ENCODE measurements at places on chromosomes 5 and 9.
A peak's percentile ranks its signal among the peaks of the same experiment; 100 is the strongest.

DNA sequence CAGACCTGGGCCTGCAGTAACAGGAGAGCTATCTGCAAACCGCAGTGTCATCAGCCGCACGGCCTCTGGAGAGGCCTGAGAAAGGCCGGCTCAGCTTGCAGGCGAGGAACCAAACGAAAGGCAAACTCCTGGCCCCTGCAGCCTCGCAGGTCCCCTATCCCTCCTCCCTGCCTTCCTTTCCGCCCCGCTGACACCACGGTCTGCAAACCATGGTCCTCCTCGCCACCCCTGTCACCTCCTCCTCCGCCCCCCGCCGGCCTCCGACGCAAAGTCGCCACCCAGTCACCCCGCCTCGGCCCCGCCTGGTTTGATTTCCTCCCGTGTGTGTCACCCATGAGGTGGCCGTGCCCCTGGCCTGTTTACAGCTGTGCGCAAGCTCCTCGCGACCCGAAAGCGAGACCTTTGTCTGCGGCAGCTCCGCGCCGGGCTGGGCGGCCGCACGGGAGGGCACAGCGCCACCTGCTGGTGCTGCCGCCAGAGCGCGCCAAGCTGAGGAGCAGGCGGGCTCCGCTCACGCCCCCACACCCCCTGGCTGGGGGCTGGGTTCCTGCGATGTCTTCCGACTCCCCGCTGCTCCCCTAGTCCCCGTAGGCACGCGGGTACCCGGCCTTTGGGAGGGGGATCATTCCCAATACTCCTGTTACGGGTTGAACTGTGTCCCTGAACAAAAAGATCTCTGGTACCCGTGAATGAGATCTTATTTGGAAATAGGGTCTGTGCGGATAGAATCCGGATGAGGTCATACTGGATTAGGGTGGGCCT is 19.4 kb downstream of the GBGT1 start:
- peak; percentile 88 for DNase-seq

- DNase-seq: no peak
Measured at GRCh38 chr9:109812818-109813281, 32.9 kb downstream of the PALM2AKAP2 start.

DNA sequence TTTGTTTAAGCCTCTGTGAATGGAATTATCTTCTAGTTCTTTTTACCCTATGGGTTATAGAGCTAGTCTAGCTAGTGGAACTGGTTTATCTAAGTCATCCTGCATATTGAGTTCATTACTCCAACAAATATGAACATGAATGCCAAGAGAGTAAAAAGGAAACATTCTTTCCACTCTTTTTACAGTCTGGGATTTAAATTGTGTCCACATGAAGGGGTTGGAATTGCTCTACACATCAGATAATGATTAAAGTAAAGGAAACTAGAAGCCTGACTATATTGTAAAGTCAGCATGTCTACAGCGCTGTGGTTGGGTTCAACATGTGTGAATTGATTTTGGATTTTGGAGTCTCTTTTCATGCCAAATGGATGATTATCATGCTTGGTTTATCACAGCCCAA is 173.1 kb downstream of the CCDC171 start:
- no peak for DNase-seq

- DNase-seq: peak; percentile 55
Measured at GRCh38 chr9:2157277-2158110, 142.3 kb downstream of the SMARCA2 start.

GRCh38 chr5:101035425-101035824 is 132.3 kb upstream of the ST8SIA4 start:
- no peak for DNase-seq

GRCh38 chr5:87183896-87184295 is 83.8 kb upstream of the RASA1 start:
- no peak for DNase-seq

- no peak for DNase-seq
Measured at GRCh38 chr9:123347289-123348060, 8.5 kb upstream of the CRB2 start.

DNA sequence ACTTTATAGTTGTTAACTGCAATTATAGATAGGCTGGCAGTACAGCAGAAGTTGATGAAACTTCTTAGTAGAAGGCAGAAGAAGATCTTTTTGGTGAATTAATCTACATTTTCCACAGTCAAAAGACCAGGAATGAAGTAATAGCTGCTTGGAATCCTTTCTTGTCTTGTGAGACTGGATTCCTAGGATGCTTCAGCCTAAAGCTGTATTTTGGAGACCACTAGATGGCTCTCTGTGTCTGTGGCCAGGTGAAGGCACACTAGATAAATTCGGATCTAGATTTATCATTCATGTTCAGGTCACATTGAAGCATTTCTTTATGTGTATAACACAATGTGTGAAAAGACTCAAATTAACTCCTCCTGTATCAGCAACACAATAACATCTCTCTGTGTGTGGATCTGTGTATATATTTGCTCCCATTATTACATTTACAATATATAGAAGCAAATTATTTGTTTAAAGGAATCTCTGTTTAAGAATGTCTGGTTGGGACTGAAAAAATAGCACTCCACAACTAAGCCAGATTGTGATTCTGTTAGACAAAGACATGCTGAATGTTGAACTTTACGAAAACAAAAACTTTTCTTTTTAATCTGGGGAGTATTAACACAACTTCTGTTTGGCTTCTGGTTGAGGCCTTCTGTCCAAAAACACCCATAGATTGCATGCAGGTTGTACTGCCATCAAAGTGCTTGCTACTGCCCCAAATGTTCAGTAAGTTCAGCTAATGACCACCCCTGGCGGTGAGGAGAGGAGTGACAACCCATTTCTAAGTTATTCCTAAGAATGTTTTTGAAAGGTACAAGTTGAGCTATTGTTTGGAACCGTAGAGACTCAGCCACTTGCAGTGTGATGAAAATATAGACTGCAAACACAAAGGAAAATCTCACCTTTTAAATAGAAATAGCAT is 10.6 kb downstream of the GRIN3A start:
- peak; percentile 90 for DNase-seq

- DNase-seq: no peak
Measured at GRCh38 chr9:34560599-34561214, 28.8 kb downstream of the CNTFR start.

DNA sequence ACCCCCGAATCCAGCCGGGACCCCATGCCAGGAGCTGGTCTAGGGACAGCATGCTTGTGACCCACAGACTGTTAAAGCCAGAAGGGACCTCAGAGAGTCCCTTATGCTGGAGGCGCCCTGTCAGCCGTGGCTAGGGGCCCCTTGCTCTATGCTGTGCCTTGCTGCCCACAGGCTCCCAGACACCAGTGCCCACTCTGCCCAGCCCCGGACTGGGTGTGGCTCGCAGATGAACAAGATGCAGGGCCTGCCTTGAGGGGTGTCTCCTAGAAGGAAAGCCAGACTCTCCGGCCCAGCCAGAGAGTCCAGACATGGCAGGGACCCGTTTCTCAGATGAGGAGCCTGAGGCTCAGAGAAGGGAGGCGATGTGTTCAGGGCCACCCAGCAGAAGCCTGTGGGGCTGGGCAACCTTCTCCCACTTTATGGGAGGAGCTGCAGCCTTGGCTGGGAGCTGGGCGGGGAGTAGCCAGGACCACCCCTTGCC is 85.7 kb downstream of the LMX1B start:
- no peak for DNase-seq

DNA sequence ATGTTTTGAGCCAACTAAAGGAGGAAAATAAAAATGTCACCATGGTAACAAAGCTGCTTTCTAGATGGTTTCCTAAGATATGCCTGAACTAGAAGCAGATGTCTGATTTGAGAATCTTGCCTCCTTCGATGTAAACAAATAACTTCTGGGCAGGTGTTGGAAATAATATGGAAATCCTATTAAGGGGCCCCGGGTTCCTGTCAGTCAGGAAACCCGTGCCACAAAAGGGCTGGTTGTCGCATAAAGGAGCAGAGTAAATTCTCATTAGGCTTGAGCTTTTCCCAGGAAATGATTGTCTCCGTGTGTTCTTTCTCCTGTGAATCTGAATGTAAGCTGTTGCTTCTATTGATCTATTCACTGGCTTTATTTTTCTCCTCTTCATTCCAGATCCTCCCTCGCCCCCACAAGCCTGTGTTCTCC is 90.8 kb downstream of the TLE4 start:
- peak; percentile 81 for DNase-seq

- DNase-seq: no peak
Measured at GRCh38 chr5:68215898-68216244, 315 bp downstream of the PIK3R1 start.

DNA sequence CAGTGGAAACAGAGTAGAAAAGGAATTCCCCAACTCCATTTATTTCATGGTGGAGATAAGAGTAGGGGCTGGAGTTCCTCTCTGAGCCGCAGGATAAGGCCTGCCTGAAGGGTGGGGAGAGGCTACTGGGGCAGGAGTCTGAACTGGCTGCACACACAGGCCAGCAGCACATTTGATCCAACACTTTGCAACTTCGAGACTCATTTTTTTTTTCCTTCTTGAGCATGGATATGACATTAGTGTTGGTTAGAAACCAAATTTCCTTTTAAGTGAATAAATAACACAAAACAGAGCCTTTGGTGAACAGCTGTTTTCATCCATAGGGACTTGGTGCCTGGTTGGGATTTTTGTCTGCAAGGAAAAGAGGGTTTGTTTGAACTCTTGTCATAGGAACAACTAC is 76.6 kb downstream of the RALGPS1 start:
- DNase-seq: no peak

DNA sequence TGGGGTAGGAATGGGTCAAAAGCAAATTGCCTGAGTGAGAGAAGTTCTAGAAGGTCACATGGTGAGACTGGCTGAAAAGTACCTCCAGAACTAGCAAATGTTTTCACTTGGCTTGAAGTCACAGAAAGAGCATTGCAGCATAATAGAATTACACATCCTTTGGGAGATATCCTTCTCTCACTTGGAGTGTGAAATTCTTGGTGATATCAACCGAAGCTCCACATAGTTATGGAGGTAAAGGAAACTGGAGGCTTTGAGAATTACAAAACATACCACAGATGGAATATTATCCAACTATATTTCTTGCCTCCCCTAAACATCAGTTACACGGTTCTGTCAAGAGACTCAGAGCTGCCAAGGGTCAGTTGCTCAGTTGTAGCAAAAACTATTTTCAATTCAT is 182.4 kb downstream of the SEMA5A start:
- peak; percentile 71 for DNase-seq

DNA sequence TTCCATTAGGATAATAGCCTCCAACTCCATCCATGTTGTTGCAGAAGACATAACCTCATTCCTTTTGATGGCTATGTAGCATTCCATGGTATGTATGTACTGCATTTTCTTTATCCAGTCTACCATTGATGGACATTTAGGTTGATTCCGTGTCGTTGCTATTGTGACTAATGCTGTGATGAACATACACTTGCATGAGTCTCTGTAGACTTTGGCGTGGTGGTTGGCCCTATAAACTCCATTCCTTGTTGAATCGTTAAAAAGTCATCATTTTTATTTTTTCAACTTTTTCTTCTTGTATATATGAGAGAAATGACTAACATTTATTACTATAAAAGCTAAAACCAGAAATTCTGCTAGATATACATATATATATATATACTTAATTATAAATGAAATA is 1491.9 kb upstream of the CDH6 start:
- DNase-seq: no peak

- DNase-seq: peak; percentile 77
Measured at GRCh38 chr5:113123618-113124017, 147.0 kb downstream of the DCP2 start.

DNA sequence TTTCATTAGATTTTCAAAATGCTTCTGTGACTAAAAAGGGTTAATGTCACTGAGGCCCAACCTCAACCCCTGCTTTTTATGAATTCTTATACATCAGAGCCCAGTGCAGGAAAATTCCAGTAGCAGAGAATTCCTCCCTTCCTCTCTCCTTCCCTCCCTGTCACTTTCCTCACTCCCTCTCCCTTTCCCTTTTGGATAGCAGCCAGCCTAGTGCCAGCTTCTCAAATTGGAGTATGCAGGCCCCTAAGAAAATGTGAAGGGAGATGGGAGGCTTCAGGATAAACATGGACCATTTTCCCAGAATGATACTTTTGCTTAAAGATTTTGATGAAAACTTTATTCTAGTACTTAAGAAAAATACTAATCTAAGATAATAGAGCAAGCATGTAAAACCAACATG is 507.4 kb downstream of the KDM4C start:
- DNase-seq: no peak

DNA sequence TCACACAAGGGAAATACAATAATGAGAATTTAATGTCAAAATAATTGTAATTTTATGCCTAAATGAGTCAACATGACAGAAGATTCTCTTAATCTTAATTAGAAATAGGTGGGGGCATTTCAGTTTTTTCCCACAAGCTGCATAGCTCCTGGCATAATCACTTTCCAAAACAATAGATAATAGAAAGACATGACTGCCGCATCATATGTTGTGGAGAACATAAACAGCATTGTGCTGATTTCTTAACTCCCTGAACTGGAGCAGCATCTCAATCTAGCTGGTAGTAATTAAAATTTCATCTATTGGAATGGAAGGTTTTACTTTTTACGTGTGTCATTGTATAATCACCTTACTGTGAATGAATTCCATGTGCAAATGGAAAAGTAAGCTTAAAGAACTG is 112.1 kb downstream of the ST8SIA4 start:
- DNase-seq: no peak

- no peak for DNase-seq
Measured at GRCh38 chr9:129835860-129836223, 584 bp downstream of the USP20 start.

GRCh38 chr5:5919411-5919810 is 458.9 kb downstream of the MED10 start:
- DNase-seq: no peak

GRCh38 chr5:10825897-10826644 is 65.0 kb upstream of the DAP start:
- peak; percentile 59 for DNase-seq

- peak; percentile 89 for DNase-seq
Measured at GRCh38 chr5:139633295-139634027, 14.7 kb upstream of the CXXC5 start.

DNA sequence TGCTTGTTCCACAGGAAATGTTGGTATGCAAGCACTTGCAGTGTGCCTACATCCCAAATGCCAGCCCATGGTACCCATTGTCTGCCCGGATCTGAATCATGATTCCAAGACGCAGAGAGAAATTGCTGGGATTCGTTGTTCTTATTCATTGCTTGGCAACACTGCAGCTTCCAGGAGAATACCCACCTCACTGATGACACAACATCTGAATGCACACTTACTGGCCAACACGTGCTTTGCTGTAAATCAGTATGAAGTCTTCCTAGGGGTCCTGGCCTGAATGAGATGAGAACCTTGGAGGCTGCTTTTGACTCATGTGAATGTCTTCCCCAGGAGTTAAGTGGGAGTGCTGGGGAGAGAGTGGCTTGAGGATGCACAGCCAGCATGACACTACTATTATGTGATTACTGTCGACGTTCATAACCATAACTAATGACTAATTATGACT is 11.6 kb downstream of the SRD5A1 start:
- no peak for DNase-seq
